Hepatocyte (in vitro differentiated cells): ENCODE measurements at places on chromosomes 4 and X.

DNA sequence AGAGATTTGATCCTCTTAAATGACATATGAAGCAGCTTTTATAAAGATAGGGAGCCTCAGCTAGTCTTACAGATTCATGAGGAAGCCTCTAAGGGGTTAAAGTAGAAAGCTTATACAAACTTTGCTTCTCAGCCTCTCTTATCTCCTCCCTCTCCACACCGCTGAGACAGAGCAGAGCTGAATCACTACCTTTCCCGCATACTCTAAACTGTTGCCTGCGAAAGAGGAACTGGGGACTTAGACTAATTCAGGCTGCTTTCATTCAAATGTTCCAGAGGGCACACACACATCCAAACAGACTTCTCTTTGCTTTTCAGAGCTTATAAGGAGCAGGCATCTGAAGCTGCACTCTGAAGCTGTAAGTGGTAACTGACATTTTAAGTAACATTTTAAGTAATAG lies at the start of gene SERTM2:
SERTM2 (plus strand) TSS at position 169 of the 400 bp plus-strand sequence. CDS start 7,213 bp downstream, outside the sequence.
- DNase-seq = peak; percentile 65

DNA sequence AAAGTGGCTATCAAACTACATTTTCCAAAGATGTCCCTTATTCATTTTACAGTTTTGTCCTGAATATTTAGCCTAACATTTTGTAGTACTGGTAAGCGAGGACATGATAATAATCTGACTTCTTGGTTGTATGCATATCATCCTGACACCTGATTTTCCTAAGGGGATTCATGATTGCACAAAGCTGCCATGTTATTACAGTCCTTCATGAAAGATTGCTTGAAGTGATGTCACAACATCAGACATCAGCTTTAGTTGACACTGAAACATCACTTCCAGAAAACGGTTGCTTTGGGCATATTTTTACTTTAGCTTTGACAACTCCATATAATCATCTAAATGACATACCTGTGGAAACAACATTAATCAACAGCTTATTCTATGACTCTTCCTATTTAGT lies 188.7 kb upstream of the PABPC4L start:
- no peak for DNase-seq

- DNase-seq = no peak
These were observed 106.1 kb downstream of the WWC2 start for GRCh38 chr4:183205193-183205592.

GRCh38 chr4:107843391-107843790 lies 18.7 kb downstream of the SGMS2 start:
- no peak for DNase-seq

GRCh38 chrX:115696039-115696438 lies 135.1 kb downstream of the PLS3 start:
- DNase-seq = no peak

DNA sequence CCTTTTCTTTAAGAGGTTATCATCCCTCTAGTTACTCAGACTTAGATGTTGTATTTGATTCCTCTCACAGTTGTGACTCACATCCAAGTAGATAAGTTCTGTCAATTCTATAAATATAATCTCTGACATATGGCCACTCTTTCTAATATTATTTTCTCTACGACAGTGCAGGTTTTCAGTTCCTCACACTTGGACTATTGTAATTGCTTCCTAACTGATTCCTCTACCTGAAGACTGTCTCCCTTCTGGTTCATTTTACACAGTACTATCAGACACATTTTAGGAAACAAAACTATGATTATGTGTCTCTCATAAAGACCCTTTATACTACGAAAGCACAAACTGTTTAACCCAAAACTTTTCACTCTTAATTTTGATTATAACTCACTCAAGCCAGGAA lies 31.3 kb upstream of the GNRHR start:
- no peak for DNase-seq

GRCh38 chr4:13386405-13387107 lies 97.6 kb downstream of the RAB28 start:
- DNase-seq = no peak

DNA sequence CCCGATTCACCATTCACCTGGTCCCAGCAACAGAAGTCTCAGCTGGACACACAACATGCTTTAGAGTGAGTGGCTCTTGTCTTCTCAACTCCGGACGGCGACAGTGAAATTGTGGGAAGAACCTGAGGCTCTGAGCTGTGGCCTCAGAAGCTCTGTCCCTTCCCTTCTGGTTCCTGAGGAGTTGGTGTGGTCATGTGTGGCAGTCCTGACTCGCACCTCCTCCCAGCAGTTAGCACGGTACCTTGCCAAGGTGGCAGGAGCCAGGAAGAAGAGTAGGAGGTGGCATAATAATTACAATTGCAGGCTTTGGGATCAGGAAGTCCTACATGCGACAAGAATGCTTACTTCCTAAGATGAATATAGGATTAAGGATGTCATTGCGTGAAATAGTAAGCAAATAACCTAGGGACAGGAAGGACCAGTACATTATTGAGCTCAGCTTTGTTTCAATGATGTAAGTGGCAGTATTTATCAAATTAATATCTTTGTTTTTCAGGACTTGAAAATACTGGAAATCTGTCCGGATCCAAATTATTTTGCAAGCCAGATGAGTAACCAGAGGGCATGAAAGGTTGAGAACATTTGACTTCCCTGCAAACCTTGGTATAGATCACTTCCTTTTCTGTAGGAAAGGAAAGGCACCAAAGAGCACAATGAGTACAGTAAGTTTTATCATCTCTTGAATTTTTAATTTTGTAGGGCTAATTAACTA lies 21.1 kb downstream of the RNF4 start:
- DNase-seq = no peak

- DNase-seq = no peak
These were observed 272.1 kb upstream of the AGTR2 start for GRCh38 chrX:115898382-115899001.

DNA sequence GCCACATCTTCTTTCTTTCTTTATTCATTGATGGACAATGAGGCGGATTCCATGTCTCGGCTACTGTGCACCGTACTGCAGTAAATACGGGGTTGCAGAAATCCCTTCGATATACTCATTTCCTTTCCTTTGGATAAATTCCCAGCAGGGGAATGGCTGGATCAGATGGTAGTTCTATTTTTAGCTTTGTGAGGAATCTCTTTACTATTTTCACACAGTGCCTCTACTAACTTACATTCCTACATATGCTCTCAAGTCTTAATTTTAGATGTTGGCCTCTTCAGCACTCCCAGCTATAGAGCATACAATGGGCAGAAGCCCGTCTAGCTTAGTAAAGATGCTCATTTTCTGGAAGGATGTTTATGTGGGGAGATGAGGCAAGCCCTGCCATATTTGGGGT lies 317.4 kb downstream of the ASMT start:
- DNase-seq = no peak

DNA sequence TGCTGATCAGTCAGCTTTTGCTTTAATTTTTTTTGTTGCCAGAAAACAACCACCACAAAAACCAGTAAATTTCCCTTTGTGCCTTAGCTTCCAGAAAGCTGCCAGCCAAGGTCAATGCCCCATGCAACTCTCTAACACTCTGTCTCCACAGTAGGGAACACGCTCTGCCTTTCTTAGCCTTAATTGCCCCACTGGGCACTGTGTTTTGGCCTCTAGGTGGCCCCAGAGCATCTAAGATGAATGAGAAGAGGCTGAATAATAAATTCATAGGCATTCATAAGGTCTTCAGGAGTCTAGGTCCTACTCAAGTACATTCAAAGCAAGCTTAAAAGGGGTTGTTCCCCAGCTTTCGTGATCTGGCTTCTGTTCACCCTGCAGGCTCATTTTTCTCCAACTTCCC lies 57.7 kb upstream of the PASD1 start:
- DNase-seq = peak; percentile 34
